ENCODE measurements at places on chromosomes 4 and X.

DNA sequence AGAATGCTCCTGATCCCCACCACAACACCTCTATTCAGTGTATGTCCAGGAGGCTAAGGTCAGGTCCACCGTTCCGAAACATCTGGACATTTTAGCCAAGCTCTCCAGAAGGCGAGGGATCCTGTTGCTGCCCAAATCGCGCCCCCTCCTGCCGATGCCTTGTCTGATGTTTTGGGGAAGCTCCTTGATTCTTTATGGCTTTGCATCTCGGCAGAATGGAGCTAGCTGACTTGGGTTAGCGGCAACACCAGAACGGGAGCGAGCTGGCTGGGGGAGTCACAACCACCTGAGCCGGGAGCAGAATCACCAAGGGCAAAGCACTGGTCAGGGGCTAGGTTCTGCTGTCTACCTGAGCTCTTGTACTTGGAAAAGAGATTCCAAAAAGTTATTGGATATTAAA, 6.6 kb upstream of the POU3F4 start:
- no peak for DNase-seq

DNA sequence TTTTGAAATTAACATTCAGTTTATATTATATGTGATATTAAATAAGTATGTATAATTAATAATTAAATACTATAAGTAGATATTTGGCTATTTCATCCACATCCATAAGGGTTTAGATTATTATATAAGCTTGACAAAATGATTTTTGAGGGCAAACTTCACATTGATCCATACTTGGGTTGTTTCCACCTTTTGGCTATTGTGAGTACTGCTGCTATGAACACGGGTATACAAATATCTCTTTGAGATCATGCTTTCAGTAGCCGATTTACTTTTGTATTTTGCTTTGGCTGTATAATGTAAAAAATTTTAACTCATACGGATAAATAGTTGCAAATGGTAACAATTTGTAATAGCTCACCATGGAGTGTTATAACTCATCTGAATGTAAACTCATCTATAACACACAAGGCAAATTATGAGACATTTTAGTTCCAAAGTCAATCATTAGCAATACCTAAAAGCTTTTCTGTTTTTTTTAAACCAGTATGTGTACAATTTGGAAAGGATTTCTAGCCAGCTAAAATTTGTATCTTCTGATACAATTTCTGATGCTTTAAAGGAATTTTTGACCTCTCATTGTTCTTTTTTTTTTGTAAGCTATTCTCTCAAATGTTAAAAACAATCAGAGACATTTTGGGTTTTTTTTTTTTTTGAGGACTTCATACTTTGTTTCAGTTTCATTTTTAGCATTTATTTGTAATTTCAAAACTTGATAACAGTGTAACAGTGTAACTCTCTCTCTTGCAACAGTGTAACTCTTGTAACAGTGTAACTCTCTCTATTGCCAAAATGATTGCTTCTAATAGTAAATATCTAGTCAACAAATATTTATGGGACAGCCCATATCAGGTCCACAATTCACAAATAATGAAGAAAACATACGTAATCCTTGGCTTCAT, 51.8 kb upstream of the ARX start:
- DNase-seq, result no peak

DNA sequence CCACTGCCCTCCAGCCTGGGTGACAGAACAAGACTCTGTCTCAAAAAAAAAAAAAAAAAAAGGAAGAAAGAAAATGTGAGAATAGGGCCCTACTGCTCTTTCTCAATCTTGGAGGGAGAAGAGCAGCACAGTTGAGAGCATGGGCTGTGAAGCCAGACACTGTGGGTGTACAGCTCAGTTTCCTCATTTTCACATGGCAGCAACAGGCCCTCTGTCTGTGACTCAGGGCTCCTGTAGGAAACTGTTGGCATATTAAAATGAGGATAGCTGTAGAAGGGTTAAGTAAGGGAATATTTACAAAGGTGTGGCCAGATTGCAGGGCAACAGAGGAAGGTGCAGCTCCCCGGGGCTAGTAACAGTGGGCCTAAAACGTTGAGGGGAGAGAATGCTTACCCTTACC, 3.4 kb downstream of the AKAP14 start:
- no peak for DNase-seq

- DNase-seq, result no peak
Observed at GRCh38 chr4:129998436-129999150, 902.6 kb downstream of the C4orf33 start.

GRCh38 chrX:21225643-21226042, 148.6 kb upstream of the CNKSR2 start:
- no peak for DNase-seq
